Endodermal cell (in vitro differentiated cells): ENCODE measurements at places on chromosomes 16 and 17. TPM values are rescaled to one million over a fixed set of nuclear protein-coding genes. Genes with fewer than 3 reads are reported as not detected.

The ZNF785 gene
- 22.3 to 30.1 TPM (median 22.5 TPM) in 3 replicates for total RNA-seq

DNA sequence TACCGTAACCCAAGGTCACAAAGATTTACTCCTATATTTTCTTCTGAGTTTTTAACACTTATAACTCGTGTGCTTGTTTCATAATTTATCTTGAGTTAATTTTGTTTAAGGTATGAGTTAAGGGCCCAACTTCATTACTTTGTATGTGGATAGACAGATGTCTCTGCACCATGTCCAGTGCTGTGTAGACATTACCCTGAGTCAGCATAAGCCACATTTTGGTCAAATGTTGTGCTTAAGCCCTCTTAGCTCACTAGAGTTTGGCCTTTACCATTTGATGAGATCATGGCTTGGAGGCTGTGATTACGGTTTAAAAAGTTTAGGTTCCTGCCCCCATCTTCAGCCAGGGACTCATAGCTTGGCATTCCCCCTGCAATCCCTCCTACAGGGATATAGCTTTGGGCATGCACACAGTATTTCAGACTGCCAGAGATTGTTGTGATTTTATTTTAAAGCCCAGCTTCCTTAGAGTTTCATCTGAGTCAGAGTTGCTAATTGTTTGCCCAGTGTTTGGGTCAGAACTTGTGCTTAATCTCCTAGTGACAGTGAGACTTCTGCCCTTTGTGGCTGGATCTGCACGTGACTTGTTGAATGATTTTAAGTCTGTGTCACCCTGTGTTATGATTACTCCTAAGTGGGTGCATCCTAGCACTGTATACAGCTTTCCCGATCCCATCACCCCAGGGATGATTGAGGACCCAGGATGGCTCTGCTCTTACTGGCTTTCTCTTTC is 393.1 kb downstream of the CNTNAP4 start:
- H3K36me3 ChIP-seq, result no peaks in the 10 kb centered on the region
- no peaks in the 10 kb centered on the region for H3K27me3 ChIP-seq
- DNase-seq, result no peak
- H3K4me1 ChIP-seq, result no peaks in the 10 kb centered on the region

DNA sequence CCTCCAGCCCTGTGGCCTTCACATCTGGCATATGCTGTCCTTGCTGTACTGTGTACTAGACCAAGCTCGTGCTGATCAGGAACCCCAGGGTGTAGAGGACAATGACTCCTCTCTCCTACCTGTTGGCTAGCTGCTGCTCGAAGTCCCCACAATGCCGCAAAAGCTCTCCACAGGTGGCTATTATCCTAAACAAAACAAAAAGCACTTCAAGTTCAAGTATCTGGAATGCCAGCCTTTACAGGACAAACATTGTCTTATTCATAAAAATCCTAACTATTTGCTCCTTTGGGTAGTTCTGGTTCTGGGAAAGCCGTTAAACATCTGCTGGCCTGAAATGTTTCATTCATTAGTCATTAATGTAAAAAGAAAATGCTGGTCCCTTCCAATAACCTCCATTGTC is 42.8 kb downstream of the COG7 start:
- DNase-seq, result peak; percentile 62
- peaks cover 4% of the 10 kb centered on the region for H3K4me1 ChIP-seq
- peaks cover 44% of the 10 kb centered on the region for H3K36me3 ChIP-seq
- H3K27me3 ChIP-seq, result no peaks in the 10 kb centered on the region
- H3K4me3 ChIP-seq, result no peak overlapping the region

The ACE gene
- total RNA-seq, result 4.6 to 10.3 TPM (median 5.5 TPM) in 3 replicates

- peak overlapping the region; percentile 86 for H3K27ac ChIP-seq
- peaks cover 13% of the 10 kb centered on the region for H3K4me1 ChIP-seq
- H3K27me3 ChIP-seq, result no peaks in the 10 kb centered on the region
Observed at GRCh38 chr17:41919165-41919817, 540 bp upstream of the ACLY start.

The PRDM7 gene
- not detected in 3 replicates for total RNA-seq

DNA sequence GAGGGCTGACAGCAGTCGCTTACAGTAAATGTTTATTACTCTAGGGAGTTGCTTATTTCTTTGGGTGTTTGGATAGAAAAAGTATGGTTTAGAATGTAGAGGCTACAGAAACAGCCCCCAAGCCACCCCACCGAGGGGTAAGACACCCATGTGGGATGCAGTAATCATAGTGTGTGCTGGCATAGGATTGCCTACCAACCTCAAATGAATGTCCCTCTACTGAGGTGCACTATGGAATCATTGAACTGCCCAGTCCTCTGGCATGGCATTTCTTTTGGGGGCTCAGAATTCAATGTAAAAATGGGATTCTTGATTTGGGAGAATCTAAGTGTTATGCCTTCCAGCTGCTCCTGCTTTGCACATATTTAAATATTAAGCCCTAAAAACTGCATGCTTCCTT is 46.8 kb downstream of the ZNF267 start:
- H3K36me3 ChIP-seq, result peaks cover 34% of the 10 kb centered on the region
- H3K4me1 ChIP-seq, result no peaks in the 10 kb centered on the region

GRCh38 chr17:66943484-66943883 is 21.0 kb upstream of the CACNG4 start:
- no peaks in the 10 kb centered on the region for H3K36me3 ChIP-seq
- peak; percentile 39 for DNase-seq
- H3K27me3 ChIP-seq, result peaks cover 4% of the 10 kb centered on the region
- H3K4me1 ChIP-seq, result no peaks in the 10 kb centered on the region
- no peak overlapping the region for H3K4me3 ChIP-seq
- no peak overlapping the region for H3K27ac ChIP-seq

GRCh38 chr16:85103114-85104079 is 8.9 kb downstream of the CIBAR2 start:
- no peak overlapping the region for H3K27ac ChIP-seq
- H3K36me3 ChIP-seq, result no peaks in the 10 kb centered on the region
- H3K4me3 ChIP-seq, result no peak overlapping the region
- no peaks in the 10 kb centered on the region for H3K27me3 ChIP-seq

GRCh38 chr17:46911311-46911710 is 11.6 kb upstream of the GOSR2 start:
- no peaks in the 10 kb centered on the region for H3K4me1 ChIP-seq
- H3K27me3 ChIP-seq, result no peaks in the 10 kb centered on the region
- DNase-seq, result no peak
- H3K4me3 ChIP-seq, result no peak overlapping the region

DNA sequence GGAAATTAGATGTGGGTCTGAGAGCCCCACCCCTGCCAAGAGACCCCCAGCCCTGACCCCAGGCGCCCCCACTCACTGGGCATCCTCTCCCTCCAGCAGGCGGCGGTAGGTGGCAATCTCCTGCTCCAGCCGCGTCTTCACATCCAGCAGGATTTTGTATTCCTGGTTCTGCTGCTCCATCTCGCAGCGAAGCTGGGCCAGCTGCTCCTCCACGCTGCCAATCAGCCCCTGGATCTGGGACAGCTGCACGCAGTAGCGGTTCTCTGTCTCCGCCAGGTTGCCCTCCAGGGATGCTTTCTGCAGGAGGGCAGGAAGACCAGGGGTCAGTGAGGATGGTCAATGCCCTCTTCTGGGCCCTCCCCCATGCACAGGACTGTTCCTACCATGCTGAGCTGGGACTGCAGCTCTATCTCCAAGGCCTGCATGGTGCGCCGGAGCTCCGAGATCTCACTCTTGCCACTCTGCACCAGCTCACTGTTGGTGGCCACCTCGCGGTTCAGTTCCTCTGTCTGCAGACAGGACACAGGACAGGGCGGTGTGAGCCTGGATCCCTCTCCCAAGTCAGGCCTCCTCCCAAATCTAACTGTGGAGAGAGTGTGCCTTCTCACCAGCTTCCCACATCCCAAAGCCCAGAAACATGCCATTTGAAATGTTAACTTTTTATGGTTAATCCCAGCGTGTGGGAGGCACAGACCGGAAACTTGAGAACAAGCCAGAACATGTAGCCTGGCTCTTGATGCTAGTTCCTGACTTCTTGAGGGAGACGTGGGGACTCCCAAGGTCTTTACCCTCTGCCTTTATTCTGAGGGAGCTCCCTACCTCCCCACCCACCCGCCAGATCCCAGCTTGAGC is 3.6 kb downstream of the KRT17 start:
- peak; percentile 62 for DNase-seq
- H3K27ac ChIP-seq, result no peak overlapping the region
- no peaks in the 10 kb centered on the region for H3K27me3 ChIP-seq

The HSD17B1 gene
- 2.3 and 2.4 TPM in 2 replicates for total RNA-seq

DNA sequence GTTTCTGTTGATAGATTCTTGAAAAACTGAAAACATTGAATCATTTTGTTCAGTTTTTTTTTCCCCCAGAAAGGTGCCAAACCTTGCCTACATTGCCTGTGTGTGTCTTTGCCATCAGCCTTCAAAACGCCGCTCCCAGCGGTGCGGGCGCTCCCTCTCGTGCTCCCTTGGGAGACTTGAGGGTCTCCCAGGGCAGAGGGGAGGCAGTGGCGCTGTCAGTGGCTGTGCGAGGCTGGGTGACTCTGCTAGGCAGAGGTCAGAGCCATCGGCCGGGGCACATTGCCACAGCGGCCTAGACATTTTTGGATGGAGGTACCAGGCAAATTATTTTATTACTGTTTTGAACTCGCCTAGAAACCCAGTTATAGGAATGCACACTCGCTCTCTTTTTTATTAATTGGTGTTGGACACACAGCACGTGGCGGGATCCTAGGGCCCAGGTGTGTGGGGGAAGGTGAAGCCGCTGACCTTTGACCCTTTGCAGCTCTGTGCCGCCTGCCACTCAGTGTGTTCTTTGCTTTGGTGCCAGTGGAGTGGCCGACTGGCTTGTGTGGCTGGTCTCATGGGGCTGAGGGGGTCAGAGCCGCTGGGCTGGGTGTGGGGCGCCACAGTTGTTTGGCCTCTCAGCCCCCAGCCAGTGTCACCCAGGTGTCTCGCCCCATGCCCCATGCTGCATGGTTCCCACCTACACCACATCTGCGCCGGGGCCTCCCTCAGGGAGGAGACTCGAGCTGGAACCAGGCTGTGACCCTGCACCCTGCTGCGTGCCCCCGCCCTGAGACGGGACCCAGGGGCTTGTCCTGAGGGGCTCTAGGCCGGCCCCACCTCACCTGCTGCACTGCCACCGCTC is 115.7 kb downstream of the BANP start:
- H3K36me3 ChIP-seq, result peaks cover 4% of the 10 kb centered on the region
- no peak overlapping the region for H3K27ac ChIP-seq
- no peak for DNase-seq
- no peak overlapping the region for H3K4me3 ChIP-seq
- no peaks in the 10 kb centered on the region for H3K4me1 ChIP-seq
- H3K27me3 ChIP-seq, result no peaks in the 10 kb centered on the region

- no peak overlapping the region for H3K27ac ChIP-seq
- no peak for DNase-seq
- no peak overlapping the region for H3K4me3 ChIP-seq
- peaks cover 22% of the 10 kb centered on the region for H3K27me3 ChIP-seq
- H3K4me1 ChIP-seq, result no peaks in the 10 kb centered on the region
Observed at GRCh38 chr16:68434624-68435210, 13.6 kb downstream of the SMPD3 start.

The ZNF597 gene
- total RNA-seq, result 1.8 and 2.0 TPM in 2 replicates

GRCh38 chr16:10880594-10881452 is 3.8 kb downstream of the CIITA start:
- H3K4me1 ChIP-seq, result no peaks in the 10 kb centered on the region
- no peaks in the 10 kb centered on the region for H3K36me3 ChIP-seq
- H3K4me3 ChIP-seq, result no peak overlapping the region
- H3K27ac ChIP-seq, result no peak overlapping the region
- no peak for DNase-seq
- peaks cover 62% of the 10 kb centered on the region for H3K27me3 ChIP-seq

- no peak overlapping the region for H3K27ac ChIP-seq
- H3K4me1 ChIP-seq, result no peaks in the 10 kb centered on the region
- no peaks in the 10 kb centered on the region for H3K36me3 ChIP-seq
- H3K27me3 ChIP-seq, result no peaks in the 10 kb centered on the region
- no peak overlapping the region for H3K4me3 ChIP-seq
- no peak for DNase-seq
Observed at GRCh38 chr16:11258553-11259492, 2.8 kb upstream of the SOCS1 start.

The SLX1B gene
- 53.6 and 55.2 TPM in 2 replicates for total RNA-seq
